ENCODE measurements at places on chromosomes 6 and 20.

- H3K27ac ChIP-seq: peak overlapping the region; percentile 7
- H3K27me3 ChIP-seq: no peaks in the 10 kb centered on the region
- no peak overlapping the region for H3K4me3 ChIP-seq
- peaks cover 36% of the 10 kb centered on the region for H3K36me3 ChIP-seq
- H3K4me1 ChIP-seq: peaks cover 30% of the 10 kb centered on the region
Observed at GRCh38 chr6:109458774-109459531, 3.4 kb upstream of the MICAL1 start.

GRCh38 chr20:51227744-51228143, 204.8 kb upstream of the KCNG1 start:
- no peak for DNase-seq
- no peak overlapping the region for H3K27ac ChIP-seq
- no peak overlapping the region for H3K4me3 ChIP-seq
- H3K36me3 ChIP-seq: no peaks in the 10 kb centered on the region

DNA sequence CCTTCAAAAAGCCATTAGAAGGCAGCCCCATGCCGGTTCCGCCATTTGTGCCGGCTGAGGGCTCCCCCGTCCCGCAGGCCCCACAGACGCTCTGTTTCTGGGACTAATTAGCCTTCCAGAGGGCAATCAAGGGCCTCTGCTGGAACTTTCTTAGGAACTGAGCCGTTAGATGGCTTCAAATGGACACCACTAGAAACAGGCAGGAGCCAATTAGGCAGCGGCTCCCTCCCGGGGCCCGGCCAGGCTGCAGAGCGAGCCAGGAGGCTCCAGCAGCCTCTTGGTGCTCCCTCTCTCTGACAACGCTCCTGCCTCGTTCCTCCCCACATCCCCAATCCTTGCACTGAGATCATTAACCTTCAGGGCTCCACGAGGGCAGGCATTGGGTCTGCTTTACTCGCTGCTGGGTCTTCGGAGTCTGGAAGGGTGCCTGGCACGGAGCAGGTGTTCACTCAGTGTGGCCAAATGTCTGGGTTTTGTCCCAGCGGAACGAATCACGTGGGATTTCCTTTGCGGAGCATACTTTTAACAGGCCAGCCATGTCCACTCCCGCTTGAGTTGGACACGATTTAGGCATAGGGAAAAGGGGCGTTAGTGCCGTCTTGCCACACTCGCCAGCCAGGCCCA, 98.3 kb downstream of the TMEM242 start:
- no peak overlapping the region for H3K27ac ChIP-seq
- H3K27me3 ChIP-seq: peaks cover 28% of the 10 kb centered on the region
- H3K4me3 ChIP-seq: no peak overlapping the region
- H3K36me3 ChIP-seq: peaks cover 11% of the 10 kb centered on the region
- DNase-seq: no peak
- peaks cover 23% of the 10 kb centered on the region for H3K4me1 ChIP-seq

DNA sequence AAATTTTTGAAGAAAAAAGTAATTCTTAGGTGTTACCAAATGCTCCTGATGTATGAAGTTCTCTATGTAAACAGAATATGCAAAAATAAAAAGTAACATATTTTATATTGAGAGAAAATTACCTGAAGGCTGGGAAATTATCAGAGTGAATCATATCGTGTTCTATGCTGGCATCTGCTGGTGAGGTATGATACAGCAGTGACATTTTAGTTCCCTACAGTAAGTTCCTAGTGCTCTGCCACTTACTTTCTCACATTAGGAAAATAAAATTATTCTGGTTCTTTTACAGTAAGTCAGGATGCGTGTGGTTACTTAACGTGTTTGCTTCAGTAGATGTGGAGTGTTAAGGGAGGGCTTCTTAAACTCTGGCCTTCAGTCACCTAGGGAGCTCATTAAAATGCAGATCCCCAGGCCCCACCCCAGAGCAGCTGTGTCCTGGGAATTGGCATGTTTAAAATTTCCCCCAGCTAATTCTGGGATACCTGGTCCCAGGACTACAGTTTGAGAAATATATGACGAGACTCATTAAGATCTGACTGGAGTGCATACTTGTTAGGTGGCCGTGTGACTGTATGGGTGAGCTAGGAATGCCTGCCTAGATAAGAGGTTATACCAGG, 3.2 kb downstream of the ACTR5 start:
- no peaks in the 10 kb centered on the region for H3K27me3 ChIP-seq
- no peak overlapping the region for H3K4me3 ChIP-seq
- H3K27ac ChIP-seq: no peak overlapping the region

GRCh38 chr20:4763261-4763660, 41.6 kb downstream of the PRND start:
- no peak overlapping the region for H3K27ac ChIP-seq
- H3K27me3 ChIP-seq: peaks cover 9% of the 10 kb centered on the region
- no peak overlapping the region for H3K4me3 ChIP-seq
- no peak for DNase-seq

DNA sequence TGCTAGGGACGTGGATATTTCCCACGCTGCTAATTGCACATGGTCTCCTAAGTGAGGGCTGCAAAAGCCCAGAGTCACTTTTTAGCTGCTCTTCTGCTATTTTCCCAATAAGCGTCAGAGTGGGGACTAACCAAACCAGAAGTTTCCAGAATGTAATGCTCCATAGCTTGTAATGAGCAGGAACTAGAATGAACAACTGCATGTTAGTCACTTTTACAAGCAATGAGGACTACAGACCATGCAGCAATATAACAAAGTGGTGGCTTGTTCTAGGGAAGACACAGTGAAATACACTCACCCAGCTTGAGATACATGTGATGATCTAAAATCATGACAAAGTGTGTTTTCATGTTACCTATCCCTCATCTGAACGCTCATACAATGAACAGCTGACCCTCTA, 314.1 kb upstream of the SGK1 start:
- H3K4me1 ChIP-seq: peaks cover 12% of the 10 kb centered on the region
- peaks cover 6% of the 10 kb centered on the region for H3K36me3 ChIP-seq
- DNase-seq: no peak

GRCh38 chr20:64196847-64197306, 32.6 kb downstream of the MYT1 start:
- peaks cover 74% of the 10 kb centered on the region for H3K27me3 ChIP-seq
- peaks cover 3% of the 10 kb centered on the region for H3K4me1 ChIP-seq
- no peak overlapping the region for H3K27ac ChIP-seq
- no peak overlapping the region for H3K4me3 ChIP-seq
- DNase-seq: no peak
- H3K36me3 ChIP-seq: no peaks in the 10 kb centered on the region
